ENCODE measurements at places on chromosomes 2 and 18. TPM values are rescaled to one million over a fixed set of nuclear protein-coding genes. Genes with fewer than 3 reads are reported as not detected.

POTEC gene
- total RNA-seq: under 0.01 TPM

ANKRD62 gene
- total RNA-seq: not detected

IMP4 gene
- 60.5 TPM for total RNA-seq

MARCO gene
- total RNA-seq: not detected

MAPRE3 gene
- 3.5 TPM for total RNA-seq

- no peak for DNase-seq
Observed at GRCh38 chr2:191025135-191025534, 11.2 kb upstream of the STAT1 start.

- DNase-seq: no peak
Observed at GRCh38 chr2:143877056-143877455, 642.9 kb downstream of the ZEB2 start.

GRCh38 chr2:11573418-11574175 lies 39.8 kb downstream of the GREB1 start:
- DNase-seq: peak; percentile 67

GRCh38 chr18:3037423-3037915 lies 24.5 kb upstream of the LPIN2 start:
- DNase-seq: peak; percentile 90

DNA sequence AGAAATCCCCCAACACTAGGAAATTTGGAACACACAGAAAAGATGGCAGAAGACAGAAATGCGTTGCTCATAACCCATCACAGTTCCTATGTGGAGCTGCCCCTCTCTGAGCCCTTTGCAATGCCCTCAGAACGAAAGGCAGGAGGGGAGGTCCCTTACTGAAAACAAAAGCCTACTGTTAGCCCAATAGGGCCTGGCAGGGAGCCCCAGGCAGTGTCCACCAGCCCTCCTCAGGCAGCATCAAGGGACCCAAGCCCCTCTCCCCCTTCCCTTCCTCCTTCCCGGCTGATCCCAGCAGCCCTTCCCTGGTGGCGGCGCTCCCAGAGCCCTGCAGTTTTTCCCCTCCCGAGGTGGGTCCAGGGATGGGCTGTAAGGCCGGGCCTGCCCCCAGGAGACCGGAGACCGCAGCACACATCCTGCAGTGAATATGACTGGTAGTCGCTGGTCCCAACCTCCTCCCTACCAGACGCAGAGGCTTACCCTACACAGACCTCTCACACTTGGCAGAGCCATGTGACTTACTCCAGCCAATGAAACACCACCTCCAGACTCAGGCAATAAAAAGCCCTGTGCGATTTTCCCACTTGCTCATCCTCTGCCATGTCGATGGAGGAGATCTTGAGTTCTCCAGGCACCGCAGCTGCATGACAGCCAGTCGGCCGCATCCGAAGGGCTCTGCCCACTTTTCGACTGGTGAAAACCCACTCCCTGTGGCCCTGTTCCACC lies 19.4 kb upstream of the DUSP2 start:
- no peak for DNase-seq

DNA sequence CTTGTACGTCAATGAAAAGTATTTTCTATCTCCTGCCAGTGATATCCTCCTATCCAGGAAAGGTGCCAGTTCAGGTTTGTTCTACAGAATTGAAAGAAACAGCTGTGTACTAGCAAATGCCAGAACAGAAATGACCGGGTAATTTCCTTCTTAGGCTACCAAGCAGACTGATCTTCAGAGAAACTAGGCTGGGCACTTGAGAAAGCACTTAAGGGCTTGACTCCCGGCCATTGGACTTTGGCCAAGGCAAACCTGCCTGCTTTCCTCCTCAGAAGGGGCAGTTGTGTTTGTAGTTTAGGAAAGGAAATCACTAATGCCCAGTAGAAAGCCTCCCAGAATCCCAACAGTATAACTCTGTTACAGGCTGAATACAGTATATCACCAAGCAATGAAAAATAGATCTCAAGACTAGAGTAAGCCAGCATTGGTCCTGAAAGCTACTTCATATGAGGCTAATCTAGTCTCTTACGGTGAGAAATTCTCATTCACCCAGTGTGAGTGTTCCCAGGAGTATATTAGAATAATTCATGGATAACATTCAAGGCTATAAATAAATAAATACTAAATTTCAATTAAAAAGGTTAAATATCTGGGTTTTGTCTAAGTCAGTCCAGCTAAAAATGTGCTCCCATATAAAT lies 43.0 kb upstream of the COL5A2 start:
- peak; percentile 36 for DNase-seq

DNA sequence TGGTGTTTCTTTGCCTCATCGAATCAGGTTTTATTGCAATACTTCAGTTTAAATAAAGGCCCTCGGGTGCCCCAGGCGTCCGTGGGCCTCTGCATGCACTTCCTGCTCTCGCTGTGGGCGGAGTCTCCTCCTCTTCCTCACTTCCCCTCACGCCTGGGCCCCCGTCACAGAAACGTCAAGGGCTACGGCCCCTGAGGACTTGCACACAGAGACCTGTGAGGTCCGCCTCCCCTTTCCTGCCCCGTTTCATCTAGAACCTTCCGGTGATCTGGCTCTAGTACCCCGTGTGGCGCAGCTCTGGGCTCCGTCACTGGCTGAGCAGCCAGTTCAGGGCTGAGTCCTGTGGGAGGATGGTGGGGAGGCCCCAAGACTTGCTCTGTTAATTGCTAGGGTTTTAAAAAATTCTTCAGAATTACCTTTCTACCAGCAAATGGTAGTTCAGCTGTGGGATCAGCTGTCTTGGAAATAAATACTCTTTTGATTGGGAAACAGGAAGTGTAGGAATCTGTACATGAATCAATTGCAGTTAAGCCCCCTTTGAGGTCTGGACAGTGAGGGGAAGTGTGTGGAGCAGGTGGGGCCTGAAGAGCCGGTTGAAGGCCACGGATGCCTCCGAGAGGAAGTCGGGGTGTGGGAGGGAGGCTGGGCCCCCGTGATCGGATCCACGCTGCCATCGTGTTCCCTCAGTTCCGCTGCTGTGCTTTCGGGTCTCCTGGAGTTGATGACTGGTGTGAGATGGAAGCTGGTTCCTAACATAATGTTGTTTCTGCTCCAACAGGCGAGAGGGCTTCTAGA lies 10.2 kb downstream of the NFATC1 start:
- no peak for DNase-seq

DNA sequence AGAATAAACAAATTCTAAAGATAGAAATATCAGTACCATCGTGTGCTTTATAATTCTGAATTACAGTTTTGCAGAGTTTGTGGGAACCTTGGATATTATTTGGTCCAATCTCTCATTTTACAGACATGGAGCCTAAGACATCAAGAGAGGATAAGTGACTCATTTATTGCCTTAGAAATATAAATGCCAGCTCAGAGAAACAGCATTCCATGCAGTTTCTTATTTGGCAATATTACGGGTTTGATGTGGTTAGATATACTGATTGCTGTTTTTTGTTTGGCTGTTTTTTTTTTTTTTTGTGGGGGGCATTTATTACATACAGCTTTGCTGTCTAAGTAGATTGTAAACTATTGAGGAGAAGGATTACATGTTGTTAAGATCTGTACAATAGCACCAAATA lies 1241.1 kb upstream of the LRRTM1 start:
- peak; percentile 4 for DNase-seq

GRCh38 chr2:135586148-135586547 lies 54.9 kb downstream of the R3HDM1 start:
- DNase-seq: no peak

DNA sequence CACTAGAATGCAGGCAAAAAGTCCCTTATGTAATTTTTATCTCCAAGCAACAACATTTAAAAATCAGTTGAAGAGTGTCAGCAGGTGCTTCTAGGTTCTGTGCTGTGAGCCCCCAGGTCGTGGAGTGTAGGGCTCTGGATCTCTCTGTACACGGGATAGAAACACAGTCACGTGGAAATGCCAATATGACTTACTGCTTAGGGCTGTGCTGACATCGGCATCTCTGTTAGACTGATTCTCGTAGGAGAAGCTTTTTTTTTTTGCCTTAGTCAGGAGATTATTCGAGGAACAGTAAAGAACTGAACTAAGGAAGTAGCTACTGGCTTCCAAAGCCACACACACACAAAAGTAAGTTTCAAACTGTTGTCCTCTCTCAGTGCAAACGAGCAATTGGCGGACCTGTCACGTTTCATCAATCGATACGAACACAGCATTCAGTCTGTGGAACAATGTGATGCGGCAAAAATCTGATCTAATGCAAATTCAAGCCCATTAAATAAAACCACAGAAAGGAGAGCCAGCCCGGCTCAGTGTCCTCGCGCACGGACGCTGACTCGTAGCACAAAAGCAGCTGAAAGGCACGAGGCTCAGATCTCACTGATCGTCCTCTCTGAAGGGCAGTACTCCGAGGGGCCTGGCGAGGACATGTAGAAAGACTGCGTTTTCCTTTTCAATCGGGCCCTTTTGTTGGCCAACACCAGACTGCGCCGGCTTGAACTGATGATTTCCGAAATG lies 41.5 kb downstream of the PRELID3A start:
- DNase-seq: no peak

- no peak for DNase-seq
Observed at GRCh38 chr2:32523686-32524085, 104.2 kb upstream of the TTC27 start.

GRCh38 chr18:56460581-56460980 lies 177.8 kb downstream of the TXNL1 start:
- DNase-seq: no peak

DNA sequence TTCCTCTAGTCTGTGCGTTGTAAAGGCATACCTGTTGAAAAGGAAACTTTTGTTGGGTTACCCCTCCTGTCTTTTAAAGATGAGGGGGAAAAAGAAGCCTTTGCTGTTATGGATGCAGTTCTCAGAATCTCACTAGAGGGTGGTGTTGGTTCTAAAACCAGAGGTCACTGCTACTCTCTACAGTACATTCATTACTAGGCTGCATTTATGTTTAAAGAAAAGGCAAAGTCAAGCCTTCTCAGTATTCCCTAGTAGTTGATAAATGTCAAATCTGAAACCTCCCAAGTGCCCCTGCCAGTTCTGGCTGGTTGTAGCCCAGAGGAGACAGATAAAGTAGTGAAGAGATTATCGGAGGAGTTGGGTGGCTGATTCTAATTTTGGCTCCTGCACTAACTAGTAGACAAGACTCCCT lies 1.4 kb upstream of the PLCL1 start:
- peak; percentile 57 for DNase-seq

DNA sequence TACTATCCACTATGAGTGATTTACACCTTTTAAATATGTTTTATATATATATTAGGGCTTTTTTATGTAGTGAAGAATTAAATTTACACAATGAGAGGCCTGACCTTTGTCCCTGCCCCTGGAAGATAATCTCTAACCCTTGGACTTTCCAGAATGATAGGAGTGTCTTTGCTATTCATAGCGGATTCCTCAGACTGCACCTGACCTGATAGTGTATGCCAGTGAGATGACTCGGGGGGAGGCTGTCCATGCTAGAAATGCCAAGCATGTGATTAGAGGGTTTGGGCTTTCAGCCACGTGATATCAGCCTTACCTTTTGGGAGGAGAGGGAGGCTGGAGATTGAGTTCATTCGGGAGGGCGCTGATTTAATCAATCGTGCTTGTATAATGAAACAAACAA lies 44.1 kb upstream of the LHCGR start:
- no peak for DNase-seq

GRCh38 chr18:10687161-10687925 lies 161.5 kb downstream of the NAPG start:
- DNase-seq: no peak

DNA sequence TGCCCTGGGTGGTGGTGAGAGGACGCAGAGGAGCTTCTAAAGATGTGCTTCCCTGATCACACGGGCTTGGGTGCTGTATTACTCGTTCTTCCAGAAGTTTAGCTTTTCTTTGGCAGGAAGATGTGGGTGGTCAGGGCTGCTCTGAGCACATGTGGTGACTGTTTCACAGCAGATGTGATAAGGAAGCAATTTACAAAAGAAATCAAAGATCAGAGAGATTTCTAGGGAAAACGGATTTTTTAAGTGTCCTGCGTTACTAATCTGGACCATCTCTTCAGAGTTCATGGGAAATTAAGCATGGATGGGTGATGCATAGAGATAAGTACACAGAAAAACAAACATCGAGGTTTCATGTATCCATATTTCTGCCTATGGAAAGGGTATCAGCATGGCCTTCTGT lies 99.4 kb downstream of the WDSUB1 start:
- DNase-seq: no peak

- no peak for DNase-seq
Observed at GRCh38 chr2:114039677-114040076, 149.8 kb downstream of the ACTR3 start.

Measured in fibroblast of villous mesenchyme (primary cell).